ENCODE measurements at places on chromosomes 16 and 17.

DNA sequence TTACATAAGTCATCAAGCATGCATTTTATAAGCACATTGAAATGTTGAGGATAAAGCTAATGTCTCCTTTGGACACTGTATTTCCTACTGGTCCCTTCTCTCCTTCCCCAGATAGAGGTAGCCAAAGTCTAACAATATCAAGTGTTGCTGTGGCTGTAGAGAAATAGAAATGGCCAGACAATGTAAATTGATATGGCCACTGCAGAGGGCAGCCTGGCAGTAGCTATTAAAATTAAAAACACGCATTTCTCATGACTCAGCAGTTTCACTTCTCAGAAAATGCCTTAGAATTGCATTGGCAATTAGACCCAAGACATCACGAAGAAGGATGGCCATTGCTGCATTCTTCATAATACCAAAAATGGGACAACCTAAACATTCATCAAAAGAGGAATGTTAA lies 46.8 kb upstream of the MRTFB start:
- no peak for DNase-seq

DNA sequence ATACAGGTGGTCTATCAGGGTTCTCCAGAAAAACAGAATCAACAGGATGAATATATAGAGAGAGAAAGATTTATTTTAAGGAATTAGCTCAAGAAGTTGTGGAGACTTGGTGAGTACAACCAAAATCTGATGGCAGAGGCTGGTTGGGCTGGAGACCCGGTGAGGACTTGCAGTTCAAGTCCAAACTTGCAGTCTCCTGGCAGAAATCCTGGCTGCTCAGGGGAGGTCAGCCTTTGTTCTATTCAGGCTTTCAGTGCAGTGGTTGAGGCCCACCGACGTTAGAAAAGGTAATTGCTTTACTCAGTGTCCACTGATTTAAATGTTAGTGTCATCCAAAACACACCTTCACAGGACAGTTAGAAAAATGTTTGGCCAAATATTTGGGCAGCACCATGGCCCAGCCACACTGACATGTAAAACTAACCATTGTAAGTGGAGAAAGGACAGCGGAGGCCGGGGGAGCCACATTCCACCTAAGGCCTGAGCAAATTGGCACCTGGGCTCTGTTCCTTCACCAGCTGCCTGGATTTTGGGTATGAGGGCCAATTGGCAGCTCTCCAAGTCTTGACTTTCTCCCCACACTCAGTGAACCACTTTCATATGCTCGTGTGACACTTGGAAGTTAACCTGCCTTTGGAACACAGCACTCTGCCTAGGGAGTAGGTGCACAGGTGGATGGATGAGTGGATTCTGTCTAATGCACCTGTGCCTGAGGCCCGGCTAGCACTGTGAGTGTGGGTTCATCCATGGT lies 54.7 kb downstream of the CACNG5 start:
- DNase-seq = no peak

GRCh38 chr16:85908889-85909589 lies 10.1 kb downstream of the IRF8 start:
- no peak for DNase-seq

GRCh38 chr16:83689385-83689831 lies 118.4 kb upstream of the HSBP1 start:
- no peak for DNase-seq

DNA sequence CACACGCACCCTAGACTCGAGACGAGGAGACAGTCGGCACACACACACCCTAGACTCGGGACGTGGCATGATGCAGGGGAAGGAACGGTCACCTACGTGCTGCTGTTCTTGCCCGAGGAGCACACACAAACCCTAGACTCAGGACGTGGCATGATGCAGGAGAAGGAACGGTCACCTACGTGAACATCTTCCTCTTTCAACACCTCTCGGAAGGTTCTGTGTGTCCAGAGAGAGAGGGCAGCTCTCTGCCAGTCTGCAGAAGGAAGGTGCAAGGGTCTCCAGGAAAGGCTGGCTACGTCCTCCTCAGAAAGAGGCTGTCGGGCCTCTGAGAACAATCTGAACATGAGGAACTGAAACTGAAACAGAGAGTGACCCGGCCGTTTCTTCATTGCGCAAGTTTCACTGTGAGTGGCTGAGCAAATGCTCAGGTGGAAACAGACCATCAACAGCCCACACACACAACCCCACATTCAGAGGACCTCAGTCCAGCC lies 43.4 kb downstream of the ZNF276 start:
- peak; percentile 28 for DNase-seq

DNA sequence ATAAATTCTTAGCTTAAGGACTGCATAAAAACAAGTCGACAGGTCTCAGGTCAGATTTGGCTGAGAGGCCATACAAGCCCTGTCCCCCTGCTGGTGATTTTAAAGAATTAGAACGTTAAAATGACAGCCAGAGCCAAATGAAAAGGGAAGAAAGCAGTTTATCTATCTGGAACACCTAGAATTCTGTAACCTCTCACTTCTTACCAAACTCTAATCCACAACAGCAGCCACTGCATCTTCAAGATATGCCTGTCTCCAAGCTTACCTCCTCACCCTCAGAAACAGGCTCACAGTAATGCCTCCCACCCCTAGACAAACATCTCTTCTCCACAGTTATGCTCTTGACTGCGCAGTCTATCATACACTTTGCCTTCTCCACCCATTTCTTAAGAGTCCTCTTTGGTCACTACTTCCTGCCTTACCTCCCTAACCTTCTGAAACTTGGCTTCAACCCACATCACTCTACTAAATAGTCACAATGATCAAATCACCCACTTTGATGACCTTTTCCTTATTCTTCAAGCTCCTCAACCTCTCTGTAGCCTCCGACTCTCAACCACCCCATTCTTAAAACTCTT lies 14.2 kb downstream of the ANKFY1 start:
- DNase-seq = no peak

All from stimulated activated CD8-positive, alpha-beta memory T cell treated with anti-CD3 and anti-CD28 coated beads, Interleukin-12 subunit alpha, Interleukin-12 subunit beta, amount 100 ng/mL, for 1 hour (primary cell).